ENCODE measurements at places on chromosomes 11 and 22.

- no peak for DNase-seq
Observed at GRCh38 chr22:47046411-47047065, 284.1 kb downstream of the TBC1D22A start.

GRCh38 chr22:49233507-49234100 lies 594.1 kb downstream of the BRD1 start:
- no peak for DNase-seq

DNA sequence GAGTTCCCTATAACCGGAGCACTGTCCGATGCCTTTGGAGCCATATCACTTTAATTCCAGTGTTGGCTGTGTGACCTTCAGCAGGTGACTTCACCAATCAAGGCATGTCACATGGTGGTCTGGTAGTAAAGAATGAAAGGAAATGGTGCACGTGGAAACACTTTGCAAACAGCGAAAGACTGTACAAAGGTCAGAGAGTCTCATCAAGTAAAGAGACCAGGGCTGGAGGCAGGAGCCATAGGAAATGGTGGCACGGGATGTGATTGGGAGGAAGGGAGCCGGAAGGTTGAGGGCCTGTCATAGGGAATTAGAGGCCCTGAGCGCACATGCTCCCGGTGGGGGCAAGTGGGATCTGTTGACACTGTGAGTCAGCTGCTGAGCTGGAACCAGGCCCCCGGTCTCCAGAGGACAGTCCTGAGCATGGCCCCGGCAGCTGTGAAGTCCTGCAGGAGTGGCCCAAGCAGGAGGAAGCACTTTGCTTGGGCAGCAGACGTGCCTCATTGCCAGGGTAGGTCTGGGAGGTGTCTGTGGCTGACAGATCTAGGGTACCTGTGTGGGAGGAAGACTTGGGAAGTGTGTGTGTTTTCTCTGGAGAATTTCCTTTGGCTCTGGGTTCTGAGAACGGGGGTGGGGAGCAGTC lies 2.0 kb downstream of the DAGLA start:
- no peak for DNase-seq

- no peak for DNase-seq
Observed at GRCh38 chr11:96317571-96317970, 25.4 kb downstream of the MAML2 start.

- no peak for DNase-seq
Observed at GRCh38 chr22:27443306-27443705, 358.2 kb downstream of the MN1 start.

DNA sequence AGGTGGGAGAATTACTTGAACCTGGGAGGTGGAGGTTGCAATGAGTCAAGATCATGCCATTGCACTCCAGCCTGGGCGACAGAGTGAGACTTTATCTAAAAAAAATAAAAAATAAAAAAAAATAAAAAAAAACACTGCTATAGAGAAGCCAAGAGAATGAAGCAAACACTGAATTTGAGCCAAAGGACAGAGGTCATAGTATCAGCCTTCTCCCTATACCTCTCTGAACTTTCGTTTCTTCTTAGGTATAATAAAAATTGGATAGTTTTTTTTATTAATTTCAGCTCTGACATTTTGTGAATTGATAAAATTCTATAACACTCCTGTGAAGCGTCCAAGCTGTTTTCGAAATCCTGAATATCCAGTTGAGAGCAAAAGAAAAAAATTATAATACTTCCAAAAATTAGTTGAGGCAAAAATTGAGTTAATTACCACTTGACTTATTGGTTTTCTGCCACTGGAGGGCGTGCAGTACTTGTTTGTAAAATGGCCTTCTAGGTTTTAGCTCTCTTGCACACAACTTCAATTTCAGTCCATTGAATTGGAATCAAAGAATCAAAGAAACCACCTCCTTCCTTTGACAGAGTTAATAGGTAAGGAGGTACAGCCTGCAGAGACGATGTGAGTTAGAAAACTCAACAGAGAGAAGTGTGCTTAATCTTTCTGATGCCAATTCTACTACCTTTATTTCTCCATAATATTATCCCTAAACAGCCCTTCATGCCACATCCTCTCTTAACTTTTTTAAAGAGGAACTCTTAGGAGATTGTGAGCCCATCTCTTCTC lies 143.2 kb downstream of the BBOX1 start:
- peak; percentile 50 for DNase-seq

DNA sequence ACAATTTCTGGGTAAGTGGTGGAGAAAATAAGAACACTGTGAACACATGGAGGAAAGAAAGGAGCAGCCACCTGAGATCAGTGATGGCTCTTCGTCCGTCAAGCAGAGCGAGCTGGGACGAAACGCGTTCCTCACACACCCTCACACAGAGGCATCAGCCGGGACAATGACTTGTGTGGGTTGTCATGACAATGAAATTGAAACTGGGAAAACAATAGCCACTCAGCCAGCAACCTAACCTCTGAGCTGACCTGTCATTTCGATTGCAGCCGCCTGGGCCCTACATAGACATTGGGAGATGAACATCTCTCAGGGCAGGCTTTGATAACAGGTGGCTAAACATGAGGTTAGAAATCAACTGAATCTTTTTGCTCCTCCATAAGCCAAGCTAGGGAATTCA lies 51.3 kb downstream of the TRIM29 start:
- no peak for DNase-seq

- peak; percentile 52 for DNase-seq
Observed at GRCh38 chr22:45577746-45578523, 75.3 kb downstream of the FBLN1 start.

- DNase-seq: no peak
Observed at GRCh38 chr11:69384251-69385143, 90.5 kb downstream of the MYEOV start.

DNA sequence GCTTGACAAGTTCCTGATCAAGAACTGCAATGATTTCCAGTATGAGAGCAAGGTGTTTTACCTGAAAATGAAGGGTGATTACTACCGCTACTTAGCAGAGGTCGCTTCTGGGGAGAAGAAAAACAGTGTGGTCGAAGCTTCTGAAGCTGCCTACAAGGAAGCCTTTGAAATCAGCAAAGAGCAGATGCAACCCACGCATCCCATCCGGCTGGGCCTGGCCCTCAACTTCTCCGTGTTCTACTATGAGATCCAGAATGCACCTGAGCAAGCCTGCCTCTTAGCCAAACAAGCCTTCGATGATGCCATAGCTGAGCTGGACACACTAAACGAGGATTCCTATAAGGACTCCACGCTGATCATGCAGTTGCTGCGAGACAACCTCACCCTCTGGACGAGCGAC lies 12.0 kb downstream of the YWHAH start:
- no peak for DNase-seq

DNA sequence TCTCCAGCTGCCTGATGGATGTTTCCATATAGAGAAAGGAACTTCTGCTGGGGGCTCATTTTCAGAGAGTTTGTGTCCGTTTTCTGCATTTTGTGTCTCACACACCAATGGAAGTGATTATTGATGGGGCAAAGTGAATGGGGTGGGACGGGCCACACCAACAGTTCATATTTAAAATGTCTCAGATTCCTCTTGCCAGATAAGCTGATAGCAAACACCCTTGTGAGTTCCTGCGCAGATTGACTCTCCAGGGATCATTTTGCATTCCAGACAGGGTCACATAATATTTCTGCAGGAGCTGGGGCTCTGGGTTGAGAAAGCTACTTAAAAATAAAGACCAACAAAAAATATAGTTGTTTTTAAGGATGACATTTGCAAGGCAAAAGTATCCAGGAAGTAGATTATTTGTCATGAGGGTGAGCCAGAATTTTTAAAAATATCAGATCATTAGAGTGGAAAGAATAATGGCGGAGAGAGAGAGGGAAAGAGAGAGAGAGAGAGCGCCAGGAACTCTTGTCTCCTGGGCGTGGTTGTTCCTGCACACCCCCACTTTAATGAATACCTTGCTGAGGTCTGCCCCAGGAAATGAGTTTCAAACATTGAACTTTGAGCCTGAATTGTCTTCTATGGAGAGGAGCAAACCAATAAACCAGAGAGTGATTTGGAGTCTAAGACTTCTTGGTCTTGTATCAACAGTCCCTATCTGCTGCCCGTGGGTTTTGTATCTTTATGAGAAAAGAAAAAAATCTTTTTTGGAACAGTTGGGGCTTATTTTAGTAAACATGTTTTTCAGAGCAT lies 33.3 kb downstream of the MICAL2 start:
- no peak for DNase-seq

DNA sequence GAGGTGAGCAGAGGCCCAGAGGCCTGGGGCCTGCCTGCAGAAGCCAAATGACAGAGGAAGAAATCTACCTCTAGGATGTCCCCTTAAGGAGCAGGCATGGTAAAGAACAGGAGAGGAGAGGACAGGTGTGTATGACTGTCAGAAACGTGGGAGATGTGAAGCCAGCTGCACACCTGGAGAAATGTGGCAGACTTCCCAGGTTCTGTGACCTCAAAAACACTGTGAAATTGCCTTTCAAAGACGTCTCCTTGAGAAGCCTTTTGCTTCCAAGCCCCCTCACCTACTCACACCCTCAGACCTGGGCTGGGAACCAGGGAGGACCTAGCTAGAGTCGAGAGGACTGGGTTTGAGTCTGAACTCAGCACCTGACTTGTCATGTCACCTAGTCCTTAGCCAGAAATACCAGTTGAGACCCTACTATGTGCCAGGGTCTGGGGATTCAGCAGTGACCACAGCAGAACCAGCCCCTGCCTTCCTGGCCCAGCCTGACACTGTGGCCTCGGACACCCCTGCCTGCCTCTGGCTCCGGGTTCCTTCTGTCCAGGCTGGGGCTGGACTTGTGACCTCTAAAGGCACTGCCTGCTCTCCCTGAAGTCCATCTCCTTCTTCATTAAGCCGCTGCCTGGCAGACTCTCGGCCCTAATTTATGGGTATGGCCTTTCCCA lies 5.6 kb downstream of the TPBGL start:
- DNase-seq: no peak

GRCh38 chr11:104064034-104064630 lies 27.7 kb downstream of the DDI1 start:
- DNase-seq: no peak

- DNase-seq: no peak
Observed at GRCh38 chr11:129436573-129436972, 60.9 kb downstream of the BARX2 start.

- DNase-seq: no peak
Observed at GRCh38 chr11:126176853-126177470, 34.5 kb downstream of the RPUSD4 start.

DNA sequence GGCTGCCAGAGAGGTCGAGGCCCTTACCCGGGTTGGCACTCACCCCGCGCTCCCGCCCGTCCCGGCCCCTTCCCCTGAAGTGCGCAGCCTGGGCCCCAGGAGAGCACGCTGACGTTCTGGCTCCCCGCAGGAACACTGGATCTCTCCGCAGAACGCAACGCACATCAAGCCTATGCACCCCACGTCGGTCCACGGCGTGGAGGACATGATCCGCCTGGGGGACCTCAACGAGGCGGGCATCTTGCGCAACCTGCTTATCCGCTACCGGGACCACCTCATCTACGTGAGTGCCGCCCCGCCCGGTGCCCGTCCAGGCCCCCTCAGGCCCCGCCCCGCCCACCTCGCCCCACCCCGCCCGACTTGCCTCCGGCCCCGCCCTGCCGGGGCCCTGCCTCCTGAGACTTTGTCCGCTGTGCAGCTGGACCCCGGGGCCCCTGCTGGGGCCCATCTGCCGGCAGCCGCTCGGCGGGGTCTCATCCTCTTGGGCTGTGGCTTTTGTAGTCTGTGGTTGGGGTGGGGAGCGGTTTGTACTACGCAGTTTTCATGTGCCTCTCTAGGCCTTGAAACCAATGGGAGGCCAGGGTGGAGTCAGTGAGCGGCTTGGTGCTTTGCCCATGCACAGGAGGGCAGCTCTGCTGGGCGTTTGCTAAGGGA lies 19.7 kb downstream of the MYO7A start:
- DNase-seq: no peak

DNA sequence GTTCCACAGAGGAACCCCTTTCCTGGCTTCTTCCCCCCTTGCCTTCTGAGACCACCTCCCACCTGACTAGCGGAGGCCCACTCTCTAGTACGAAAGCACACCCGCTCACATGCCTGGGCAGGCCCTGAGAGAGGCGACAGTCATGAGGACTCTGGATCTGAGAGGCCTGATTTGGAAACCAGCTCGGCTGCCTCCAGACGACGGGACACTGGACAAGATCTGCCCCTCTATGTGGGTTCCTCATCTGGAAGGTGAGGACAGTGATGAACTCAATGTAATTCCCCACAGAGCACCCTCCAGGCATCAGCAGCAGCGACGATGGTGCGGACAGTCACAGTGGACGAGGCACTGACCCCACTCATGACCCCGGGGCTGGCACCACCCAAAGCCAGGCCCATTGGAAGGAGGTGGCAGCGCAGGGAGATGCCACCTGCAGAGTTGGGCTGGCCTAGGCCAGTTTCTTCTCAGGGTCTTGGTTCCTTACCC lies 7.5 kb downstream of the SULT4A1 start:
- no peak for DNase-seq

- DNase-seq: peak; percentile 87
Observed at GRCh38 chr11:75388386-75389275, 10.7 kb upstream of the RPS3 start.

- no peak for DNase-seq
Observed at GRCh38 chr11:72775288-72776110, 18.3 kb downstream of the STARD10 start.

GRCh38 chr11:64060861-64061444 lies 25.2 kb downstream of the FLRT1 start:
- peak; percentile 9 for DNase-seq

DNA sequence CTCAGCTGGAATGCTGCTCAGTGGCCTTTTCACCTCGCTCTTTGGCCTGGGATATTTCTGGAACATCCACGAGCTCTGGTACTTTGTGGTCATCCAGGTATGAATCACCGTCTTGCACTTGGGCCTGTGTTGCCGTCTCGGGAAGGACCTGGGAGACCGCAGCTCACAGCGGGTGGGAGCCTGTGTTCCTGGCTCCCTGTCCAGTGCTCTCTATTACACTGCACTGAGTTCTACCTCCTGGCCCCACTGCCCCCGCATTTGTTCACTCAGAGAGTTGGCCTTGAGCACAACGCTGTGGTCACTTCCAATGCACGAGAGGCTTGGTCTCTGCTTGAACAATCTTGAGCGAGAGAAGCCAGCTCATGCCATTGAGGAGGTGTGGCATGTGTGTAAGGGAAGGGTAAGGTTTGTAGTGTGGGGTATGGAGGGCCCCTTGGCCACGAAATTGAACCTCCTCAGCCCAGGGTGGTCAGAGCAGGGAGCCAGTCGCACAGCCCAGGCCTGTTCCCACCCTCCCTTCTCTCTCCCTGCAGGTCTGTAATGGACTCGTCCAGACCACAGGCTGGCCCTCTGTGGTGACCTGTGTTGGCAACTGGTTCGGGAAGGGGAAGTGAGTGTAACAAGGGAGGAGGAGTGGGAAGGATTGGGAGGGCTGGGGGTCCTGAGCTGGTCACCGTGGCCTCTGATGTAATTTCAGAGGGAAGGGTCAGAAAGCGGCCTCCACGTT lies 16.2 kb downstream of the SLC37A2 start:
- no peak for DNase-seq

Data from NCI-H748 treated with DMSO at 0.1 percent for 48 hours (cell line).